ENCODE measurements at places on chromosomes 1 and 21.

GRCh38 chr1:155966750-155967149, 11.6 kb downstream of the ARHGEF2 start:
- DNase-seq = no peak

DNA sequence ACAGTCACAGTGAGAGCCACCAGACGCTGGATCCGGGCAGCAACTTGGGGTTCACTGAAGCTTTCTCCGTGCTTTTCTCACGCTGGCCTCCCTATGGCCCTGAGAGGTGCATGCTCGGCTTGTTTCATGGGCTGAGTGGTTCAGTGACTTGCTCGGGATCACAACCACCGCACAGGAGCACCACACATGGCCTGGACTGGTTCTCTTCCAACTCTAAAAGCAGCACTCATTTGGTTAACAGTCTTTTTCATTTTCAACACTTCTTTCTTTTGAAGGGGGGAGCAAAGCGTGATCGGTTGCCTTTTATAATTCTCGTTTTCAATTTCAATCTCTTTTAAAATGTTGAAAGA, 26.2 kb downstream of the UBIAD1 start:
- no peak for DNase-seq

DNA sequence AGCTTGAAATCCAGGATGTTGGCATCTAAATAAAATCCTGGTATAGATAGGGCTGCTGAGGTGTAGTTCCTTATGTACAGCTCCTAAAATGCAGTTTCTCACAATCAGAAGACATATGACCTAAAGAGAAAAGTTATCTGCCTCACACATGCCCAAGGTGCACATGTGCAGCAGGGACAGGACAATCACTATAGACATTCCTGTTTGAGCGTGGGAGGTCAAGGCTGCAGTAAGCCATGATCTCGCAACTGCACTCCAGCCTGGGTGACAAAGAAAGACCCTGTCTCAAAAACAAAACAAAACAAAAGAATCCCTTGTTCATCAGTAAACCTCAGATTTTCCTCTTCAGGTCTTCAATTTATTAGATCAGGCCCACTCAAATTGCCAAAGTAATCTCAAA, 66.1 kb downstream of the SPATA6 start:
- DNase-seq = no peak

DNA sequence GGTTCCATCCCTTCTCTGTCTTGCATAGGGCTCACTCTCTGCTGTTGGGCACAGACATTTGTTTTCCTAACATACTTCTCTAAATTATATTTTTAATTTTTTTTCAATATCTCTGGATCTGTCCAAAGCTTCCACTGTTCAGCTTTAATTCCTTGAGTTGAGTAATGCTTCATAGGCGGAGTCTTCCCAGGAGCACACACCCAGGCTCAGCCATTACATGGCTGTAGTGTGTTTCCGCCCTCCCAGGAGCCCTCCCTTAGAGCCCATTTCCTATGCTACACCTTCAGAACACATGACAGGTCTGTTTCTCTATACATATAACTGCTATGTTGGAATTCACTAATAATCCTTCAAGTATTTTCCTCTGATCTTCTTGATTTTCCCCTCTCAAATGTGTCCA, 297.4 kb downstream of the PBX1 start:
- DNase-seq = no peak

DNA sequence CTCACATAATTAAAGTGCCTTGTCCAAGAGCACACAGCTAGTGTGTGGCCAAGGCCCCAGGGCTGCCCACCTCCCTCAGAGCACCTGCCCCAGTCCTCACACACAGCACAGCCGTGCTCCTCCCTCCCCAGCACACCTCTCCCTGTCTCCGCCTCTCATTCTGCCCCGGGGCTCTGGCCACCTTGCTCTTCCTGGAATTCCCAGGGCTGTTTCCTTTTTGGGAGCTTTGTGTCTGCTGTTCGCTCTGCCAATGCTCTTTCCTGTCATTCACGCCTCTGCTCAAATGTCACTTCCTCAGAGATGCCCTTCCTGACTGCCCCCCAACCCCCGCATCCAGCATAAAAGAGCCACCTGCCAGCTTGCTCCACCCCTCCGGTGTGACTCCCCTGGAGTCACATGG, 13.3 kb downstream of the SLC6A17 start:
- no peak for DNase-seq

DNA sequence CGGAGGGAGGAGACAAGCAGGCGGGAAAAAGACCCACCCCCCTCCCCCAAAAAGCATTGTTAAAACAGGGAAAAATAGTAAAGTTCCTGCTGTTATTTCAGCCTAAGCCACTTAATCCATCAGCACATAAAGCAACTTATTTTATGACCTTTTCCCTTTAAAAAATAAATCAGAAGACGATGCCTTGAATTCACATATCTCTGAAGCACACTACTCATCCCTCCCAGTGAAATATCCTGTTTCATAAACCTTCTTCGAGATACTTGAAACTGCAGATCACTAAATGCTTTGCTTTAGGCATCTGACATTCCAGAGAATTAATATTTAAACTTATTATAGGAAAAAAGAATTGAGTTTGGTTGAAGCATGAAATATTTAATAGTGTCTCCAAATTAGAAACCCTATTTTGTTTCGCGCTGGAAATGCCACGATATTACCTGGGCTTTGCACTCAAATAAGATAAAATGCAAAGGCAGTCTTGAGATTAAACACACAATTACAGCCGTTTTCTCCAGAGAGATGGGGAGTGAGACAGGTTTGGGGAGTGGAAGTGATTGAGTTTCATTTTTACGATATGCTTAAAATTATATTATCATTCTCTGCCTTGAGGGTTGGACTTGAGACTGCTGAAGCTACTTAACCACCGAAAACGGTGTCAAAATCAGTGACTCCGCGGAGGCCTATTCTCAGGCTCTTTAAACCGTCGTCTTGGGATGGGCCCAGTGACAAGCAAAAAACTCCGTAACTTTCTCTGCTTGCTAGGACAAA, 9.3 kb downstream of the GLIS1 start:
- DNase-seq = no peak

DNA sequence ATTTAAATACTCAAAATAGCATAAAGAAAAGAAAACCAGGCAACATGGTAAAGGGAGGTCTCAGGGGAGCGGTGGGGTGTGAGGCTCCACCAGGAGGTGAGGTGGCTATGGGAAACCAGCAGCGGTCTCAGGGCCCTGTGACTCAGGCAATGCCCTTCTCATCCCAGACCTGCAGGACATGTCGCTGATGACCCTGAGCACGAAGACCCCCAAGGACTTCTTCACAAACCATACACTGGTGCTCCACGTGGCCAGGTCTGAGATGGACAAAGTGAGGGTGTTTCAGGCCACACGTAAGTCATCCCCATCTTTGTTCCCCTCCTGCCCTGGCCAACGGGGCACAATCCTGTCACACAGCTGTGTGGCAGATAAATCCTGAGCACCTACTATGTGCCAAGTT, 31.5 kb downstream of the PADI4 start:
- DNase-seq = no peak

DNA sequence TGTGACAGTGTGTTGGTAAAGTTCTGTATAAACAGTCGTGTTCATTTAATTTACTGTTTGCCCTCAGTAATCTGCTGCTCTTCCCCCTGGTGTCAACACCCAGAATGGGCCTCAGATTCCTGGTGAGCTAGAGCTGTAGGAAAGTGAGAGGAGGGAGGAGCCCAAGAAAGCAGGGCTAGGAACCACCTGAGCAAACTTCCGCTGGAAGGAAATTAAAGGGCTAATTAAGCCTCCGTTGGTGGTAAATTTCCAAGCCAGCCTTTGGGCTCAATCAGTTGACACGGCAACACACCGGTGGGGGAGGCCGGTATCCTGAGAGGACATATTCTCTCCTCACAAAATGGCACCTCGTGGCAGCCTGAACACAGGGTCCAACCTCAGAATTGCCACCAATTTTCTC, 32.9 kb downstream of the RAB3B start:
- no peak for DNase-seq

DNA sequence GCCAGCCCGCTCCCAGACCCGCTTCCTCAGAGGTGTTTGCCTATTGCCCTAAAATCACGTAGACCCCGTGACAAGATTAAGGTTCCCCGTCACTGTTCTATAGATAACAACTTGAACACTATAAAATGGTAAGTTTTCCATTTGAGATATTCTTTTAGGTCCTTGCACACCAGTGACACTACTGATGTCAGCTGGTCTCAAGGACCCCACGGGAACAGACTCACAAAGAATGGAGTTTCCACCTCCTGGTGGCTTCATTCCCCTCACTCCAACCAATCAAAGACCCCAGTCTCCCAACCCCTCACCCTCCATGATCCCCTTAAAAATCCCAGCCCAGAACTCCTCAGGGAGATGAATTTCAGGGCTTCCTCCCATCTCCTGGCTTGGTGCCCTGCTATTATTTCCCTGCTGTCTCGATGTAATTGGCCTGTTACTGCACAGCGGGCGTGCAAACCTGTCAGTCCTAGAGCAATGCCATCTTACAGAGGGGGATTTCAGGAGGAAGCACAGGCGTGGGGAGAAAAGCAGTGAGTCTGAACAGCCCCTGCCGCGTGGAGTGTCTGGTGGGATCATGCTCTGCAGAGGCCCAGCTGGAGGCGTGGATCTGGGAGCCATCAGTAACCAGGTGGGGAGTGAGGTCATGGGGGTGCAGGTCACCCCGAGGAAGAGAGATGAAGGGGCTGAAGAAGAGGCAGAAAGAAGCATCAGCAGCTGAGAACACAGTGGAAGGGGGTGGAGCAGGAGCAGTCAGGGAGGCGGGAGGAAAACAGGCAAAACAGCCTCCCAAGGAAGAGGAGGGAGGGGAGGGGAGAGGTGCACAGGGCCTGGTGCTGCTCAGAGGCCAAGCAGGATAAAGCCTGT, 35.1 kb upstream of the LBR start:
- no peak for DNase-seq

GRCh38 chr1:16120407-16120806, 35.5 kb downstream of the EPHA2 start:
- no peak for DNase-seq

- no peak for DNase-seq
Measured at GRCh38 chr1:41774471-41774990, 144.2 kb downstream of the HIVEP3 start.

- DNase-seq = no peak
Measured at GRCh38 chr1:85313888-85314696, 37.7 kb upstream of the BCL10 start.

DNA sequence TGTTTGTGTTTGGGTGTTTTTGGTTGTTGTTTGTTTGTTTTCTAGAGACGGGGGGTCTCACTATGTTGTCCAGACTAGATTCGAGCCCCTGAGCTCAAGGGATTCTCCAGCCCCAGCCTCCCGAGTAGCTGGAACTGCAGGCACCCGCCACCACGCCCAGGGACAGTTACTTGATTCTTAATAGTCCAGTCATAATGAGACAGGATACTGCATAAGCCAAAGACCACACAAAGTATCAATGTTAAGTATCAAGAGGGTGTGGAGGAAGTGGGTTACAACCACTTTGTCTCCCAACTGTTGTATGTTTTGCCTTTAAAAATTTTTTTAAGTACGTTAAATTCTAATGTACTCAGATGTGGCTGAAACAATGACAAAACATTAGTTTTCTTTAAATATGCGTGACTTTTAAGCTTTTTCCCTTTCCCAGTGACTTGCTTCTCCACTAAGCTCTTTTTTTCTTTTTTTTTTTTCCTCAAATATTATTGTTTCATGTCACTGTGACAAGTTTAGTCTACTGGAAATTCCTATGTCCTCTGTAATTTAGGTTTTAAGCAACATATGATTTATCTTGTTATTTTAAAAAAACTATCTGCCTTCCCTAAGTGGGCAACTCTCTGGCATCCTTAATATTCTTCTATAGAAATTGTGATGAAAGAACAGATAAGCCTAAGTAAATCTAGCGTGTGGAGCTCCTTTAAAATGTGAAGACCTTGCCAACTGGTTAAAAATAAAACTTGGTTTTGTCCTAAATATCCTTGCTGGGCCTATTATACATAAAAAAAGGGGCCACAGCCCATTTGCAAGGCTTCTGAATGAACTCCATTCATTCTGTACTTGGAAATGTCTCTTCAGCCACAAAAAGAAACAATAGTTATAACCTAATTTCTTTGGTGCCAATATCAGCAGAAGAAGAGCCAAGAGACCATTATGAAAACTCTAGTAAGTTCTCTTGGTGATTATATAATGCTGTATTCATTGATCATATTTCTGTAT, 56.2 kb upstream of the DPH5 start:
- no peak for DNase-seq

GRCh38 chr1:6842301-6842700, 57.0 kb downstream of the CAMTA1 start:
- no peak for DNase-seq

DNA sequence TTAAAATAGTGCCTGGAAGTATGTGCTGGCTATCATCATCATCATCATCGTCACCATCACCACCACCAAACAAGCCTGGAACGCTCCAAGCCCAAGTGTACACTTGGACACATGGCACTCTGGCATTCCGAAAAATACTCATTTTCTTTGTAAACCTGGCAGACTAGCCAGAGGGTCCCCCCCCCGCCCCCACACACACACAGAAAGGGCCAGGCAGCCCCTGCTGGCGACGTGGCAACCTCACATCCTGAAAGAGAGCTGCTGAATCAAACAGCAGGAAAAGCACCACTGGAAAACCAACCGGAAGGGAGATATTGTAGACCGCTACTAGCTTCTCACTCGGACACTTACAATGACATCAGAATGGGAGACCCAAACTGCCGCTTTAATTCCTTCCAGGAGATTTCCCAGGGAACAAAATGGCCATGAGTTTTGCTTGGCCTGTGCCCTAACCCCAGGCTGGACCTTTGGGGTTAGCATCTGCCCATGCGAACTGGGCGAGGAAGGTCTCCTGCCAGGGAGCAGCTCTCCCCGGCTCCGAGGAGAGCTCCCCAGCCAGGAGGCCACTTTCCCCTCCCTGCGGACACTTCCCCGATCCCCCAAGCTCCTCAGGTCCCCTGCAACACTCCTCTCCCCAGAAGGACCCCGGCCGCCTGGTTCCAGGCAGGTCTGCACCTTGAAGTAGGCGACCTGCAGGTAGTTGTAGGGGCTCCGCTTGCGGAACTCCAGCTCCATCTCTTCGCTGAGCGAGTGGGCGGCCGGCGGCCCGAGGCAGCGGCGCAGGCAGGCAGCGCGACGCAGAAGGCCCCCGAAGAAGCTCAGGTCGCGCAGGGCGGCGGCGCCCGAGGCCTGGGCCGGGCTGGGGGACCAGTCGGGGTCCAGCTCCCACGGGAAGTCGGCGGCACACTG, 742 bp downstream of the P3H1 start:
- DNase-seq = no peak

GRCh38 chr1:34591751-34592629, 162.9 kb upstream of the GJB5 start:
- DNase-seq = no peak

Data from SIG-M5 (cell line).